Adrenal gland (tissue), 19 donors: ENCODE measurements at places on chromosomes 16 and 17. TPM values are rescaled to one million over a fixed set of nuclear protein-coding genes. Genes with fewer than 3 reads are reported as not detected.

RAB26 gene
- 0.46 TPM for polyA plus RNA-seq

OR1F1 gene
- not detected for polyA plus RNA-seq

TPSG1 gene
- 0.34 TPM for polyA plus RNA-seq

ABI3 gene
- polyA plus RNA-seq: 15.1 TPM

SOX8 gene
- 1.6 TPM for polyA plus RNA-seq

FA2H gene
- polyA plus RNA-seq: not detected

FKBP10 gene
- polyA plus RNA-seq: 157 TPM

MT1B gene
- not detected for polyA plus RNA-seq

GABARAP gene
- polyA plus RNA-seq: 694 TPM

ABCA9 gene
- 10.7 TPM for polyA plus RNA-seq

CCL18 gene
- polyA plus RNA-seq: not detected

GRIN2C gene
- 3.2 TPM for polyA plus RNA-seq

CLDN9 gene
- polyA plus RNA-seq: not detected
